Fibroblast of upper back skin (primary cell): ENCODE measurements at places on chromosomes 6 and 20.

DNA sequence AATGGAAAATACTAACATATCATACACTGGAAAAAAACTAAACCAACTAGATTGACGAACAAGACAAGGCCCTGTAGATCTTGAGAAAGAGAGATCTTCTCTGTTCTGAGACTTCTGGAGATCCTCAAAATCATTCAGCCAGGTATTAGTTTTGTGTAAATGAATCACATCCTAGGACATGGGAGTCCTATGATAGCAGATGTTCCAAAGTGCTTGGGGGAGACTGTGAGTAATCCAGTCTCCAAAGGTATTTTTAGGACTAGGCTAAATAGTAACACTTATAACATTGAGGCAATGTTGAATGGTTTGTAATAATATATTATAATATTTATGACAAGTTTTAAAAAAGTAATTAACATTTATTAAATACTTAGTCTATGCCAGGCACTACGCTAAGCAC lies 275.0 kb downstream of the BTBD9 start:
- no peak for DNase-seq

GRCh38 chr6:105474234-105474633 lies 71.4 kb upstream of the PREP start:
- peak; percentile 40 for DNase-seq

DNA sequence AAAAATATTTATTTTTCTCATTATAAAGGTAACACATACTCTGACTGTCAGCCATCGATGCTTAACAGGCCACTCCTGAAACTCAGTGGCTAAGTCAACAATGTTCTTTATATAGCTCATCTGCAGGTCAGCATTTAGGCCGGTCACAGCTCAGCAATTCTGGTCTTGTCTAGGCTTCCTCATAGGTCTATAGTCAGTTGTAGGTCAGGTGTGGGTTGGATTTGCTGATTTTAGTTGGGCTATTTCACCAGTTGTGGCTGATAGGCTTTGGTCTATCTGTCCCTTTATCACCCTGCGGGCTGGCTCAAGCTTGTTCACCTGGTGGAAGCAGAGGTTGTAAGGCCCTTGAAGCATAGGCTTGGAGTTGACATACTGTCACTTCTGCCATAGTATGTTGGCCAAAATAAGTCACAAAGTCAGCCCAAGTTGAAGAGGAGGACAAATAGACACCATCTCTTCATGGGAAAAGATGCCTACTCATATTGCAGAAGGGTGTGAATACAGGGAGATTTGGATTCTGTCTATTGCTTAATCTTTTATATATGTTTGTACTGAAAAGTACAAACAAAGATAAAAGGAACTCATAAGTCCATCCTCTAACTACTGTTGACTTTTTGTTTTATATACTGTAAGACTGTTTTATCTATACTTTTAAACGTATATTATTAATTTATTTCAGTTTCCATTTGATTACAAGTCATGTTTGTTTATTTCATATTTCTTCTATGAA lies 75.0 kb downstream of the BCKDHB start:
- DNase-seq: no peak

DNA sequence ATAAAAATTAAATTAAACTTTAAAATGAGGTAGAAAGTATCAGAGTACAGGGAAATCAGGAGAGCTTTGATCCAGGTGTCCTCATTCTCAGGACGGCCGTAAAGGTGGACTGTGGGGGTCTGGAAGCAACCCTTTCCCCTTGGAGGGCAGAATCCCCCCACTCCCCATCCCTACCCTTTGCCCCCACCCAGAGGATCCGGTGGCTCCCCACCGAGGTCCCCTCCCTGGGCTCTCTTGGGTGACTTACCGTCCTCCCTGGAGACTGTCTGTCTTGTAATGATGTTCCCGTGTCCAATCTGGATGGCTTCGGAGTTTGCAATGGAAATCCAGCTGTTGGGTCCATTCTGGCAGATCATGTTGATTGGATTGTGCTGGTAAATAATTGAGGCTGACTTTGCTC lies 7.3 kb downstream of the ZBP1 start:
- no peak for DNase-seq

GRCh38 chr6:78810698-78811097 lies 56.7 kb upstream of the IRAK1BP1 start:
- peak; percentile 2 for DNase-seq

- no peak for DNase-seq
Measured at GRCh38 chr20:48034751-48035150, 249.5 kb upstream of the SULF2 start.
